ENCODE measurements at places on chromosomes 2 and 18.

DNA sequence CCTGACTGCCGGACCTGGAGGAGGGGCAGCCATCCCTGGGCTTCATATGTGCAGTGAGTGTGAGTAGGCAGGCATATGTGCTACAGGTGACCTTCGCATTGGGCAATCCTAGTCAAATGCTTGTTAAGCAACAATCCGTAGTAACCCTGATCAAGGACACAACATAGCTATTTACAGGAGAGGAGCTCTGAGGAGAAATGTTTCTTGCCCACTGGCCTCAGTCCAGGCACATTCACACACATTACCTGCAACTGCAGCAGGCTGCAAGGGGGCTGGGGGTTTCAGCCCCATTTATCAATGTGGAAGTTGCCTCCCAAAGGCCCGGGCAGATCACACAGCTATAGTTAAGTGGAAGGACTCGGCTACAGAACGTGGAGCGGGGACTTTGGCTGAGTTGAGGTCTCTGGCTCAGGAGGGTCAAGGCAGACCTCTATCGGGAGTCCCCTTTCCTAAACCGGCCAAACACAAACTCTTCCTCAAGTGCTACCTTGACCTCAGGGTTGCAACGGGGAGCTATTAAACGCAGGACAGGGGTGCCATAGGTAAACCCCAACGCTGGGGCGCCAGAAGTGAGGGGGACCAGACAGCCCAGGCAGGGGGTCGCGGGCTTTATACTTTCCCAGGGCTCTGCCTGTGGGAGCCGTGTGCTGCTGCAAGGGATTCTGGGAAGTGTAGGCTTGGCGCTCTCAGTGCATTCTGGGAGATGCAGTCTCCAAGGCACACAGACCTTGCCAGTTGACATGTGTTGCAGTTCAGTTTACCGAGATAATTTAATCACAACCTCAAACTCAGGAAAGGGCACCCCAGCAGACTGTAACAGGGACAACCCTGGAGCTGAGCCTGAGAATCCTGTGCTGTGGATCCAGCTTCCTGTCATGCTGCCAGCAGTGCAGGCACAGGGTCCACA lies 9.4 kb downstream of the KHK start:
- DNase-seq: no peak

GRCh38 chr2:99624677-99625076 lies 134.9 kb upstream of the REV1 start:
- no peak for DNase-seq

- DNase-seq: no peak
Observed at GRCh38 chr2:217687771-217688170, 315.0 kb downstream of the TNS1 start.

DNA sequence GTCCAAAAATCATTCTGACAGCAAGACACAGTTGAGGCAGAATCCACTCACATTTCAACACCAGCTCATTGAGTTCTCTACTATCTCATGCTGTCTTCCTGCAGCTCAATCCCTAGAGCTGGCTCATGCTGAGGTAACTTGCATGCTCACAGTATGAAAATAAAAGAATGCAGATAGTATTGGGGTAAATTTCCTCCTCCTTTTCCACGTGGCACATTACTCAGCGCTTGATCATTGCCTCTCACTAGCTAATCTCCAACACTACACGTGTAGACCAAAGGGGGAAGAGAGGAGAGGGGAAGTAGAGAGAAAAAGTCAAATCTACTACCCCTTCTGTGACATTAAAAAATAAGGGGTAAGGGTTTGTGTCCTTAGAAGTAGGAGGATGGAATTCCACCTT lies 300.6 kb downstream of the AFF3 start:
- no peak for DNase-seq

GRCh38 chr2:134391751-134392160 lies 137.9 kb downstream of the MGAT5 start:
- no peak for DNase-seq

- no peak for DNase-seq
Observed at GRCh38 chr2:113342650-113343049, 63.9 kb upstream of the PAX8 start.

DNA sequence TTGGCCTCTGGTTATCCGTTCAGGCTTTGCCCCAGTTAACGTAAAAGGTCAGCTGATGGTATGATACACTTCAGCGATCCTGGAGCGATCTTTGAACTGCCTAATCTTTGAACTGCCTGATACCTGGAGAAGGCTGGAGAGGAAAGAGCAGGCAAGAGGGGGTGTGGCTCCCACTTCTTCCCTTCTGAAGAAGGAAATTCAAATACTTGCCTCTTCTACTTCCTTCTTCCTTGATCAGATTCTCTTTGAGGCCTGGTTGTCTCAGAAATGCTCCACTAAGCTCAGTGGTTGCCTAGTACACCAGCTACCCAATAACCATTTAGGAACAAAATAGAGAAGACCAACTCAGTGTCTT lies 619 bp downstream of the GALM start:
- no peak for DNase-seq

- no peak for DNase-seq
Observed at GRCh38 chr2:121489911-121490583, 40.6 kb upstream of the RNU4ATAC start.

DNA sequence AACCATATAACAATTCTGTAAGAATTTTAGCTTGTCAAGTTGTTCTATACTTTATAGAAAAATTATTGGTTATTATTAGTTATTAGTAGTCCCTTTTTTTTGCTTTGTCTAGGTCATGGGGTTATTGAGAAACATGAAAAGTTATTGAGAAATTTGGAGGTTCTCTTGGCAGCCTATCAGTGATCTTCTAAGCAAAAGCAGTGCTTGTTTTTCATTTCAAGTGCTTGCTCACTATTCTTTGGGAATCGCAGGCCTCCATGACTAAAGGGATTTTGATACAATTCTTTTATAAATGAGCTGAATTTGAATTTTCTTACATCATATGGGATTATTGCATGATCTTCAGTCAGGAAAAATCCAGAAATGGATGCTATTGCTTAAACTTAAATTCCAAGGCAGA lies 25.8 kb downstream of the PLEKHA3 start:
- no peak for DNase-seq

GRCh38 chr18:8460748-8461147 lies 148.5 kb upstream of the RAB12 start:
- DNase-seq: no peak

DNA sequence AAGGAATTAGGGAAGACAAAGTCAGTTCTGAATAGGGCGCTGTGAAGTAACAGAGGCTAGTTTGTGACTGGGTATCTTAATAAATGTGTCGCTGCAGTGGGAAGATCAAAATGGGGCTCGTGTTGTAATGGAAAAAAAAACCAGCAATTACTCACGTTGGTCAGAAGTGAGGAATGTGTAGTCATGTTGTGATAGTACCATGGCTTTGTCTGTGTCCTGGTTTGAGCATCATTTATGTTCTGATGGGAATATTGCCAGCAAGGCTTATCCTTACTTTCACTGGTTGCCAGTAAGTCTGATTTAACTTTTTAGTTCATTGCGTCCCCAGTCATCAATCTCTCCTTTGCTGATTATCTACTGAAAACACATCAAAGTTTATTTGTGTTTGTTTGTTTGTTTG lies 467.6 kb downstream of the NYAP2 start:
- DNase-seq: no peak

- no peak for DNase-seq
Observed at GRCh38 chr2:181124497-181124896, 144.1 kb downstream of the UBE2E3 start.

DNA sequence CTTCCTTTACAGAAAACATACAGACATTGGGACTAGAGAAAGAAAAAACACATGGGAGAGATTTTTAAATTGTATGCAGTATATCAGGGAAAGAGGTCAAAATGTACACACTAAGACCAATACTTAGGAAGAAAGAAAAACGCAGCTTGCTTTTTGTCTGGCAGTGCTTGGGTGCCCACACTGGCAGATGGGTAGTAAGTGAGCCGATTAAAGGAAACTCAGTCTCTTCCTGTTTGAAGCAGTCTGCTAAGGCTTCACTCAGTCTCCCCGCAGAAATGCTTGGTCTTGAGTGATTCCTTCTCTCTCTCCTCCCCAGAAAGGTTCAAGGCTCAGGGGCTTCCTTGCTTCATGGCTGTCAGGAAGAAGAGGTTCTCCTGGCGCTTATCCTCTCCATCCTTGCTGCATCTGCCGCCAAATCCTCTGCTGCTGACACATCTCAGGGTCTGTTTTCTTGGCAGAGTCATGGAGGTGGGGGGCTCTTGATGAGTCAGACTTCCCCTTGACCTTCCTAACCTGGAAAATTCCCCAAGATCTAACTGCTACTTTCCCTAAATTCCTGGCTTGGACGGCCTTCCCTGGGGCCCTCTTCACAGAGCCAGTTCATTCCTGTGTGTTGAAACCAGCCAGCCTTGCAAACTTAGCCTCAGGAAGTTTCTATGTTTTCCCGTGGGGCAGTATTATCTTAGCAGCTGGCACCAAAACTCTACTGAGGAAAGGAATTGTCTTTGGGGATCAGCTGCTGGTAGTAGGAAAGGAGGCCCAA lies 10.5 kb upstream of the TMSB10 start:
- no peak for DNase-seq

DNA sequence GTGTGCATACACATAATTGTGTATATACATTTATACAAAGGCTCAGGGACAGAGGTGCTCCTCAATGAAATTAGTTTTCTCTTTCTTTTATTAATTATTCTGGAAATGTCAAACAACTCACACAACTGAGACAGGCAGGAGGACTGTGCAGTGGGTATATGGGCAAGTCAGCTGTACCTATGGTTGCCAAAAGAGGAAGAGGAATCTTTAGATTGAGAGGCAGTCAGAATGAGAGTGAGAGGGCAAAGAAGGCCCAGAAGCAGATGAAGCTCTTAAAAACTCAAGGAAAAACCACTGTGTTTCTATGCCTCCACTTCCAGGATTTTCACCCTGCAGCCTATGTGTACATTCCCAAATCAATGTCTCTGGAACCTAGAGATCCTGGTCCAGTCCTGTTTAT lies 79.1 kb downstream of the CACNB4 start:
- DNase-seq: no peak

DNA sequence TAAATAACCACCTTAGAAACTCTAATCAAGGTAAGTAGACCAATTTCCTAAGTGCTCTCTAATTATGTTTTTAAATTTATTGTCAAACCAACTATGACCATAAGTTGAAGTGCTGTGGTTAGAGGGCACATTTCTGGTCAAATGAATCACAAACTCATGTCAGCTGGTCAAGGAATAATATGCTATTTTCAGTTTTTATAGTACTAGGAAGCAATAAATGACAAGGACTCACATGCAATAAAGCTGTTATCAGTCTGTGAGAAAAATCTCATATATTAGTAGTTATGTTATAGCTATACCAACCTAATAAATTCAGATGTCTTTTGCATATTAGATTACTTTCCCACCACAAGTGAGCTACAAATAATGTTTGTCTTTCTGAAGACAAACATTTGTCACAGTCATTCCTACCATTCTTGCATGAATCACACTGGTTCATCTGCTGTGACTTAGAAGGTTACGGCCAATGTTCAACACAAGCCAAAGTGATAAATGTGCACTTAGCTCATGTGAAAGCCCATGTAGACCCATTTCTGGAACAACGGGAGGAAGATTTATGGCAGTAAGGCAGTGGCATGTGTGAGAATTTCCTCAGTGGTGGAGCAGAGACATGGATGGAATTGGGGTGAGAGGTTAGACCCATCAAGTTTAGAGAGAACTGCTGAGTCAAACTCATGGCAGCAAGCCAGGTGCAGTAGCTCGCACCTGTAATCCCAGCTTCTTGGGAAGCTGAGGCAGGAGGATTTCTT lies 27.4 kb upstream of the CCNYL1 start:
- no peak for DNase-seq

DNA sequence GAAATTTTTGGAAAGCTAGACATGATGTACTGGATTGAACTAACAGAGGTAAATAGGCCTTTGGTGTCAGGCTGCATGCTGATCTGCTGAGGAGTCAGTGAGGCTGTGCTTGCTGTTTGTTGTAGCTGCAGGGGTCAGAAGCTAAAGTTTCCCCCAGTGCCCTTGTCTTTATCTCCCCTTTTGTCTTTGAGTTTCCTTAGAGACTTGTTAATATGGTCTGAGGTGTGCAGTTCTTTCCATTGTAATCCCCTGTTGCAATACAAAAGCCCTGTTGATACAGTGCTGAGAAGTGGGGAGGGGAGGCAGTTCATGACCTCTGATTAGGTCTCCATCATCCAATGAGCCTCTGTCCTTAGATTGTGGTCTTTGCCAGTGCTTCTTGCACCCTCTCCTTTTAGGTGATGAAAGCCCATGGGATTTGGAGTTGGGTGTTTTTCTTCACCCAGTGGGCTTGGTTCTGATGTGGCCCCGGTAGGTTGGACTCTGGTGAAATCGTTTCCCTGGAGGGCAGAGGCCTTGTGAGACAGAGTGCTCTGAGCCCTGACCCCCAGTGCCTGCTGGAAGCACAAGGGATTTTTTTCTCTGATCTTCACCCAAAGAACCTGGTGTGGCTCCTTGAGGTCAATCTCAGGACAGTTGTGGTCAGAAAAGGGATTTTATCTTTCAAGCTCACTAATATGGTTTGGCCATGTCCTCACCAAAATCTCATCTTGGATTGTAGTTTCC lies 163.1 kb downstream of the TMEM18 start:
- DNase-seq: no peak

GRCh38 chr2:62774555-62775366 lies 69.2 kb downstream of the EHBP1 start:
- DNase-seq: no peak

DNA sequence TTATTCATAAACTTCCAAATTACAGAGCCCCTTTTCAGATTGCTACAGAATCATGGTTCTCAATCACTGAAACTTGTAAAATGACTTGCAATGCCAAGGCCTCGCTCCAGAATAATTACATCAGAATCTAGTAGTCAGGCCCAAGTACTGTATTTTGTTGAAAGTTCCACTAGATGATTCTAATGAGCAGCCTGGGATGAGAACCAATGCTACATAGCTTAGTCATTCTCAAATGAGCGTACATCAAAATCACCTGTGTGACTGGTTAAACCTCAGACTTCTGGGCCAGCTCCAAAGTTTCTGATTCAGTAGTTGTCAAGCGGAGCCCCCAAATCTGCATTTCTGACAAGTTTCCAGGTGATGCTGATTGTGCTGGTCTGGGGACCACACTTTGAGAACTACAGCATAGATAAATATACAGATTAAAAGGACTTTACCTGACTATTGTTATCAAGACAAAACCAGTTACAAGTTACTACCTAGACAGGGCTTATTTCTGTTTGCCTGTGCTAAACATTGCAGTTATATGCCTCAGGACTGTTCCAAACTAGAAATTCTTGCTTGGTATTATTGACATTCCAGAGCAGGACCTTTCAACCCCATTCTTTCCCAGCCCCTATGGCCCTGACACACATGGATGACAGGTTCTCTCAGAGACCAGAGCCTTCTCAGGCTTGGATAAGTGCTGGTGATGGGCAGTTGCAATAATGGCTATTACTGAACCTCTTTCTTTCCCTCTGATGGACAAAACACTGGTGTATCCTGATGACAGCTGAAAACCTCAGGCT lies 83.1 kb downstream of the UPP2 start:
- DNase-seq: no peak

DNA sequence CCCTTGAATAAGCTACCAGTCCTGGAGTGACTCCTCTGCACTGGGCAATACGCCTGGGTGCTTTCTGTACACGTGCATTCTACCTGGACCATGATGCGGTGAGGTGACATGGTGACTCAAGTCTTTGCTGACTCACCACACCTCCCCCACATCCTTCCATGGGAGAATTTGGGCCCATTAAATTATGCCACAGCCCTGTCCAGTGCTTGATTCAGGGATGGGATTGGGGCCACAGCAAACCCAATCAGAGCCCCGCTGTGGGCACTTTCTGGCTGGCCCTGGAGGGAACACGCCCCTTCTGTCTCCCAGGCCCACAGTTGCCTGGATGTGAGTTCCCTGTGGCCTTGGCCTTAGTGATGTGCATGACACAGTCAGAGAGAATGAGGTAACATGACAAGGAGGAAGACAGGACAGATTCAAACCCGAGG lies 86.9 kb downstream of the LRRC30 start:
- no peak for DNase-seq

- DNase-seq: no peak
Observed at GRCh38 chr2:64651590-64651989, 2.1 kb downstream of the SERTAD2 start.

Data from stimulated activated CD4-positive, alpha-beta T cell treated with anti-CD3 and anti-CD28 coated beads, TNF-alpha, amount 100 ng/mL, for 48 hours (primary cell).